ENCODE measurements at places on chromosomes 1 and 21. TPM values are rescaled to one million over a fixed set of nuclear protein-coding genes. Genes with fewer than 3 reads are reported as not detected.

Gene CFHR1
- total RNA-seq, result not detected

Gene SYT14
- total RNA-seq, result not detected

Gene LCE2B
- not detected for total RNA-seq

Gene TSPAN1
- total RNA-seq, result 0.20 TPM

Gene SH2D1B
- under 0.01 TPM for total RNA-seq

Gene HAPLN2
- total RNA-seq, result not detected

Gene S100A8
- not detected for total RNA-seq

Gene LYPD8
- not detected for total RNA-seq

Gene FCN3
- total RNA-seq, result not detected

Gene BTBD8
- total RNA-seq, result 3.5 TPM

Gene NPPB
- not detected for total RNA-seq

Gene PM20D1
- total RNA-seq, result not detected

Gene HSD11B1
- 16.5 TPM for total RNA-seq

Gene ARHGEF19
- 2.6 TPM for total RNA-seq

Gene AMY2B
- total RNA-seq, result 3.3 TPM

Gene MEX3A
- 0.73 TPM for total RNA-seq

Gene C4BPB
- total RNA-seq, result not detected

Gene FALEC
- not detected for total RNA-seq

Gene DMBX1
- total RNA-seq, result not detected

Gene PLD5
- not detected for total RNA-seq

Gene ZNF593OS
- total RNA-seq, result under 0.01 TPM

Gene CENPF
- total RNA-seq, result 47.7 TPM

Gene RGS16
- total RNA-seq, result 0.20 TPM

All from subcutaneous preadipocyte (primary cell).